ENCODE measurements at places on chromosomes 7 and 10.

GRCh38 chr10:91886954-91887271 lies 22.4 kb downstream of the FGFBP3 start:
- no peak for DNase-seq

DNA sequence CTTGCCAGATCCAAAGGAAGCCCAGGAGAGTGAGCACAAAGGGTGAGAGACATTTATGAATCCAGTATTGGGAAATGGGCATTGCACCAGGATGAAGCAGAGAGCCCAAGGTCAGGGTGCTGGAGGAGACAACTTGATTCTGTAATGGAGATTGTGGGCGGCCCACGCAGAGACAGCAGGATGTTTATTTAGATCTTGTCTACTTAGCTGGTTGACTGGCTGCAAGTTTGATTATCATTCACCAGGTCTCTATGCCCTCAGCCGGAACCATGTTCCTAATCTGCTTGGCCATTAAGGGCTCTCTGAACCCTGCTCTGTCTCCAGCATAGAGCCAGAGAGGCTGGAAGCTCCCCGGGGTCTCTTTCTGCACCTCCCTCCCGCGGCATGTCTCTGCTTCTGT lies 188.7 kb downstream of the PLXNA4 start:
- DNase-seq, result no peak

GRCh38 chr7:66110856-66111255 lies 3.8 kb upstream of the CRCP start:
- DNase-seq, result no peak

GRCh38 chr7:69645683-69646082 lies 47.4 kb downstream of the AUTS2 start:
- no peak for DNase-seq

DNA sequence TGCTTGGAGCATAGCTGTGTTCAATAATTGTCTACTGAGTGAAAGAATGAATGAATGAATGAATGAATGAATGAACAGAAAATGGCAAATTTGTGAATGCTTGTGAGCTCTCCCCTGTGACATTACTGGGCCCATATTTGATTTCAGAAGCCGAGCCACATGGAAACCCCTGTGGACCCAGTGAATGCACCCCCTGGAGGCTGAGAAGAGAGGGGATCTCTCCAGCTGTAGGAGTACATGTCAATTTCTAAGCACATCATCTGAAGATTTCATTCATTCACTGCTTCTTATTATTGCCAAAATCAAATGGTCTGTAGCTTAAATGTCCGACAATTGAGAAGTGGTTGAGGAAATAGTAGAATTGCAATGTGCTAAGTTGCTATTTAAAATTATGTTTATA lies 58.3 kb upstream of the DOCK1 start:
- no peak for DNase-seq

GRCh38 chr10:109988212-109988596 lies 19.6 kb upstream of the ADD3 start:
- no peak for DNase-seq

GRCh38 chr10:58436071-58436470 lies 50.9 kb downstream of the TFAM start:
- no peak for DNase-seq

- DNase-seq, result no peak
Observed at GRCh38 chr7:110386913-110387312, 704.0 kb upstream of the LRRN3 start.

- no peak for DNase-seq
Observed at GRCh38 chr7:127650847-127651555, 993 bp upstream of the SND1 start.

- peak; percentile 23 for DNase-seq
Observed at GRCh38 chr10:132532749-132533560, 4.6 kb upstream of the INPP5A start.
